ENCODE measurements at places on chromosomes 12 and 14.
A peak's percentile ranks its signal among the peaks of the same experiment; 100 is the strongest.

DNA sequence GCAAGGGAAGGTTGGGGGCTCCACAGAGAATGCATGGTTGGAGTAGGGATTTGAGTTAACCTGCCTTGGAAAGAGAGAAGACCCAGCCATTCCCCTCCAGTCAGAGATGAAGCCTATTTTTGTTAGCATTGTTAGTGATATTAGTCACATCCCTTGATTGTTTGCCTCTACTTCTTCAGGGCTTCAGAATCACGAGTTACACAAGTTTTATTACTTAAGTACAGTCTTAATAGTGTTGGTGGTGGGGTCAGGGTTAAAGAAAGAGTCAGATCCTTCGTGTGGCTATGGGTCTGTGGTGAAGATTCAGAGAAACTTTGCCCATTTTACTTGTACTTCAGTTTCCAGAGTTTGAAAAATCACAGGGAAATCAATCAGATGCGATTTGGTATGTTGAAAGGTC lies 363.1 kb downstream of the LRIG3 start:
- no peak for DNase-seq

DNA sequence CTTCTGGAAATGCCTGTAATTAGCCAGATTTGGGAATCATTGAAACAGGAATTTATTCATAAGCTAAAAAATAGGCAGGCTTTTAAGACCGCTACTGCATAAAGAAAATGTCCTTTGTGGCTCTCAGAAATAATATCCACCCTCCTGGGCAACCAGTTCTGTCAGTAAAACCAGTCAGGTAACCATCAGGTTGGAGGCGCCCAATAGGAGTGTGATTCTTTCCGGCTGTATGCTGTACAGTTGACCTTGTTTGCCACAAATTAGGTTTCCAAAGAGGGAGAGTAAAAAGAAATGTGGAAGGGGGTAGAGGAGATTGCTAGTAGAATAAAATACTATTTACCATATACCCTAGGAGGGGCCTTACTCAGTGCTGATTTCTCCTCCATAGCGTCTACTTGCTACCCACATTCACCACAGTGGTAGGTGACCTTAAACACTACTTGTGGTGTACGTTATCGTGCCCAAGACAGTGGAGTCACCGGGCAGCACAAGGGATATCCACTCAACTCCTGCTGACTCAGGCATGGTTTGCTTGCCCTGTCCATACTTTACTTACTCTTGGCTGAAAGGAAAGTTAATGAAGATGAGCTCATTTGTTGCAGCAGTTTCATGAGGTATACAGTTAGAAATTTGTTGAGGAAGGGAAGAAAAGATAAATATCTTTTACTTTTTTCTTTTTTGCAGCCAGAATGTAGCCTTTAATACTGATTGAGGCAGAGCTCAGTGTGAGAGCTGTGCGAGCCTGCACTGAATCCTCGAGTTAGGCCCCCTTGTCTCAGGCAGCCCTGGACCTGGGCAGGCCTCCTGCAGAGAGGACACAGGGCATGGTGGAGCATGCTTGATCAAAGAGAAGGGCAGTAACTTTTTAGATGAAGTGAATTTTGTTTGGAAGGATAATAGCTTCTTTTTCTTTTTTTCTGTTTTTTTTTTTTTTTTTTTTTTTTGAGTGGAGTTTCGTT lies 76.7 kb downstream of the DIP2B start:
- DNase-seq, result no peak

- DNase-seq, result no peak
These were observed 785.8 kb downstream of the MED13L start for GRCh38 chr12:115491511-115492250.

DNA sequence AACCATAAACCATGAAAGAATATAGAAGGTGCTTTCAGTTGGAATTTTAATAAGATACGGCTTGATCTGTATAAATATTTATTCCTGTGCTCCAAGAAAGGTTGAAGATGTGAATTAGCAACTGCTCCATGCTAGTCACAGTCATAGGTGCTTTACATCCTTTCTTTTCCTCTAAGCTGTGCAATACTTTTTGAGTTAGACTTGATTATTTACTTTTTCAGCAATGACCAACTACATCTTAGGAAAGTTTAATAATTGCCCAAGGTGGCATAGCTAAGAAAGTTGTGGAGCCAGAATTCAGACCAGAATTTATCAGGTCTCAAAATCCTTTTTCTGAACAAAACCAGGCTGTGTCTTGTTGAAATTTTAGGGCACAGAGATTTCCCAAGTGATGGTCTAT lies 13.7 kb downstream of the TRHDE start:
- no peak for DNase-seq

DNA sequence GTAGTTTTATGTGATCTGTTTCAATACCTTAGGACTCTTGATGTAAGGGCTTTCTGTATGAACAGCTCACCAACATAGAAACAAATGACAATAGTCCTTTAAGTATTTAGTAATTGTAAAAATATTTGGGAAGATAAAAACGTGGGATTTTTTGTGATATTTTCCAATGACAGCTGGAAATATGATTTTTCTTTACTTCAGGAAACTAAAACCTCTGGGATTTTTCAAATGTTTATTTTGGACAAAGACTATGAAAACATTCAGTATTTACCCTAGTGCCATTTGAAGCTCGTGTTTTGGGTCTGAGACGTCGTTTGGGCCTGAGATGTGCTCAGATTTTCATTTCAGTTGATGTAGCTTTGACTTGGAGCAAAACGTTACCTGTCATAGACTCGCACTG lies 240.0 kb downstream of the BMP4 start:
- no peak for DNase-seq

DNA sequence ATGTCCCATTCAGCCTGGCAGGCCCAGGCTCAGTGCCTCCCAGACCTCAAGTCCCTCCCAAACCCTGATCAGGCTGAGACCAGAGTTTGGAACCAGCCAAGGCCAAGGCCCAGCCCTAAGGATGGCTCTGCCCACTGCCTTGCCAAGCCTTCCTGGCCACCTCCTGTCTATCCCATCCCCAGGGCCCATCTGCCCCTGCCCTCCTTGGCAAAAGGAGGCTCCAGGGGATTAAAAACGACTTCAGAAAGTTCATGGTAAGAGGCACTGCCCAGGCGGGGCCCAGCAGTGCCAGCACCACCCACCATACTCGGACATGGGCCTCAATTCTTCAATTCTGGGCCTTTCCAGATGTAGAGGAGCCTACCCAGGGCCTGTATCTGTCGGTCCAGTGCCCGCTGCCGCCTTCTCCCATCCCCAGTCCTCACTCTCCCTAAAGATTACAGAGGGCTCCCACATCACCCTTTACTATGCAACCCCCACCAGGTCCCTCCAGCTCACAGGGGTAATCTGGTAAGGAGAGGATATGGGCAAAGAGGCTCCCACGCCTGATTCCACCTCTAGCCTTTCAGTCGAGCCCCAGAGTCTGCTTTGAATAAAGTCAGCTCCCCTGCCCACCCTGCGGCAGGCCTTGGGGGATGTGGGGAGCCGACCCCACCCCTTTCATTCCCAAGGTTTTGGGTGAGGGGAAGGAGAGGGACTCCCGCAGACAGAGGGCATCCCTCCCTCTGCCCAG lies 932 bp downstream of the ADCY6 start:
- DNase-seq, result no peak

GRCh38 chr14:21382886-21383847 lies 652 bp downstream of the SUPT16H start:
- peak; percentile 12 for DNase-seq

- no peak for DNase-seq
These were observed 19.6 kb upstream of the ATP5MC2 start for GRCh38 chr12:53695152-53696145.

- no peak for DNase-seq
These were observed 123.6 kb downstream of the SCARB1 start for GRCh38 chr12:124739953-124740561.

GRCh38 chr12:45695035-45695434 lies 34.5 kb upstream of the ARID2 start:
- DNase-seq, result no peak

DNA sequence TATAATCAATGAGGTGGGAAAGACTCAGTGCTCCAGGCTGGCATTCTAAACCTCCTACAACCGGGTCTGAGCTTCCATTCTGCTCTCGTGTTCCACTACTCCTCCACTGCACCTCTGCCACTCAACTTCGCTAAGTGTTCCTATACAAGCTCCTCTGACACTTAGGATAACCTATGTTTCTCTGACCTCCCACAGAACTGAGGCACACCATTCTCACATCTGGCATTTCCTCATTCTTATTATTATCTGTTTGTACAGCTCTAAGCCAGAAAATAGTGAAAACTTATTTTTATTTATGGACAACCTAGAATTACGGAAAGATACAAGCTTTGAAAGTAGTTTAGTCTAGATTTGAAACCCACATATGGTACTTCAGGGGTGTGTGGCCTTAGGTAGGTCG lies 127.0 kb downstream of the MED13L start:
- DNase-seq, result no peak

- no peak for DNase-seq
These were observed 52.4 kb downstream of the NTN4 start for GRCh38 chr12:95738024-95738611.

DNA sequence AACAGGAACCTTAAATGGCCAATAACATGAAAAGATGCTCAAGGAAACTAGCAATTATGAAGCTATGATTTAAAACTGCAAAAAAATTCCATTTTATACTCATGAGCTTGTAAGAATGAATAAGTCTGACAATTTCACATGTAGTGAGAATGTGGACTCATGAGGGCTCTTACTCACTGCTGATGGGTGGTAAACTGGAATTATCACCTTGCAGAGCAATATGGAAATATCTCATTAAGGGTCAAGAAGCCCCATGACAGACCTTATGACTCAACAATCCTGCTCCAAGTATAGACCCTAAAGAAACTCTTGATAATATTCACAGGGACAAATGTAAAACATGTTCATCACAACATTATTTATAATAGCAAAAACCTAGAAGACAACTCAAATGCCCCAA lies 23.5 kb upstream of the SMAGP start:
- DNase-seq, result no peak

DNA sequence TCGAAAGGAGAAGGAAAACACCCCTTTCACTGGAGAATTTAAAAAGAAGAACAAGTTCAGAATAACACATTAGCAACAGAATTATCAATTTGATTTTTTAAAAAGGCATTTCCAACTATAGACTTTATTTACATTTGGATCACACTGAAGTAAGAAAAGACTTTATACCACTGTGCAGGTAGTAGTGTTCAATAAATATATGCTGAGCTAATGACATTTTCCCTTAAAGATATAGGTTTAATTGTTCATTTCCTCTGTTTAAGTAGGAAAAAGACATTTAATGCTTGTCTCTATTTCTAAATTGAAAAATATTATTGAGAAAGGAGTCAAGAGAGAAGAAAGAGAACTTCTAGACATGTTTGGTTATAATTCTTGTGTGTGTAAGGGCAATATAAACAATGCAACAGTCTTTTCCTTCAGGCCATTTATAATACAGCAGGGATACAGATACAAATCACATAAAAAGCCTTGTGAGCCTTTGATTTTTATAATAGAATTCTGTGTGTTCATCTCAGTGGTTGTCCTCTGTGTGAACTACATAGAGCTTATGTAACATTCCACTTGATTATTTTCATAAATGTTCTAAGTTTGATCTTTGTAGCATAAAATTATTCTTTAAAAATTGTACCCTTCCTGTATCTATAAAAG lies 48.7 kb upstream of the PZP start:
- DNase-seq, result no peak

DNA sequence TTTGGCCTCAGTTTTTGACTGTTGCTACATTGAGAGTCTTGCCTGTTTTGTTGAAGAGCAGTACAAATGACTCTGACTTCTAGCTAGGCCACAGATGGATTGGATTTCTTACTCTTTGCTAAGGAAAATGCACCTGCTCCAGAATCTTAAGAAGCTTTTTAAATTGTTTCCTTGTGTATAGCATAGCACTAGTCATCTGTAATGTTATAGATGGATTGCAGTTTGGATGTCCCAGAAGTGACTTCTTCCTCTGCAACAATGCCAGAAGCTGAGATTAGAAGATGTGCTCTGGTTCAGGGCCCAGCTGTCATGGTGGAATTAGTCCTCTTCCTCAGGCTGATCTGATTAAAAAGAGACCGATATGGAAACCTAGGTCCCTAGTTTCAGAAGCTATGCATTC lies 67.9 kb downstream of the DAAM1 start:
- no peak for DNase-seq

GRCh38 chr12:53844994-53845844 lies 93.4 kb upstream of the HOXC13 start:
- DNase-seq, result no peak

GRCh38 chr12:45730084-45730347 lies 510 bp downstream of the ARID2 start:
- DNase-seq, result no peak

DNA sequence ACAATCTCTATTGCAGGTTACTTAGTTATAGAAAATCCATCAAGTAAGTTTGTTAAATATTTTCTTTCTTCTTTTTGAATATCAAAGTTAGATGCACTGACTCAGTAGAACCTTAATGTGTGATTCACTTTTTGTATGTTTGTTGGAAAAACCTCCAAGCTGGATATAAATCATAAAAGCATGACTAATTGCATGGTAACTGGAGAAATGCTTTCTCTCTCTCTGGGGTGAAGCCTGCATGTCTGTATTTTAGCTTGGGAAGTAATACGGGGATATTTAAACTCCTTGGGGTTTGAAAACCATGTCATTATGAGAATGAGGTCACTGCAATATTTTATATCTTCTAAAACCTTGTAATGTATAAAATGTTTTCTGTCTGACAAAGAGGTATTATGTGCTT lies 58.6 kb upstream of the MYF6 start:
- no peak for DNase-seq

DNA sequence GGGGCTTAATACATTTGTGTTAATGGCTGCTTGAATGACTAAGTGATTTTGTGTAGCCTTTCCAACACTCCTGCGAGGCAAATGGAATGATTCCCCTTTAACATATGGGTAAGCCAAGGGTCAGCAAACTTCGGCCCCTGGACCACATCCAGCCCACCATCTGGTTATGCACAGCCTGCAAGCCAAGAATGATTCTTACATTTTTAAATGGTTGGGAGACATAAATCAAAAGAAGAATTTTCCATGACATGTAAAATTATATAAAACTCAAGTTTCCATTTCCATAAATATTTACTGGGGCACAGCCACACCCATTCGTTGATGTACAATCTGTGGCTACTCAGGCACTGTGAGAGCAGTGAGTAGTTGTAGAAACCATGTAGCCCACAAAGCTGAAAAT lies 9.0 kb downstream of the SLC8B1 start:
- DNase-seq, result no peak

DNA sequence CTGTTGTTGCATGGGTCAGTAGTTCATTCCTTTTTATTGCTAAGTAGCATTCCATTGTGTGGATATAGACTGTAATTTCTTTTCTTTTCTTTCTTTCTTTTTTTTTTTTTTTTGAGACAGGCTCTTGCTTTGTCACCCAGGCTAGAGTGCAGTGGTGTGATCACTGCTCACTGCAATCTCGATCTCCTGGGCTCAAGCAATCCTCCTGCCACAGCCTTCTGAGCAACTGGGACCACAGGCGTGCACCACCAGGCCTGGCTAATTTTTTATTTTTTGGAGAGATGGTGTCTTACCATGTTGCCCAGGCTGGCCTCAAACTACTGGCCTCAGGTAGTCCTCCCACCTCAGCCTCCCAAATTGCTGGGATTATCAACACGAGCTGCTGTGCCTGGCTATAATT lies 5.2 kb downstream of the ATP6V0A2 start:
- DNase-seq, result no peak

- no peak for DNase-seq
These were observed 2.5 kb downstream of the SCN8A start for GRCh38 chr12:51593539-51593938.
